GM13976 (cell line): ENCODE measurements at places on chromosomes 7 and 10.

- DNase-seq: no peak
Measured at GRCh38 chr7:112481833-112482670, 1.3 kb downstream of the LSMEM1 start.

DNA sequence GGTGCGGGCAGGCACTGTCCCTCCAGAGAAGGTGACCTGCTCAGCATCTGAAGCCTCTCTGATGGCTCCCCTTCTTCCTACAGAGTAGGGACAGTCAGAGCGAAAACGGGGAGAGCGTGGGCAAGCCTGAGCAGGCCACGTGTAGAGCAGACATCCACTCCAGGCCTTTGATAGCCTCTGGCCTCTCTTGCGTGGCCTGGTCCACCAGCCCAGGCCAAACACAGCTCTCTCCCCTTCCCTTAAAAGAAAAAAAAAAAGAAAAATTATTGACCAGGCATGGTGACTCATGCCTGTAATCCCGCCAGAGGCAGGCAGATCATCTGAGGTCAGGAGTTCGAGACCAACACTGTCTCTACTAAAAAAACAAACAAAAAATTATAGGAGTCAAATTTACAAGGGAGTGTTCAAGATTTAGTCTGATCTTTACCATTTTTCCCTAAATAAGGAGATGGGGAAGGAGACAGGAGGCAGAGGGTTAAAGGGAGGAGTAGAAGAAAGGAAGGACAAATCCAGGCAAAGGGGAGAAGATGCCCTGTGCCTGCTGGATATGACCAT, 84.8 kb downstream of the PLXNA4 start:
- DNase-seq: no peak

DNA sequence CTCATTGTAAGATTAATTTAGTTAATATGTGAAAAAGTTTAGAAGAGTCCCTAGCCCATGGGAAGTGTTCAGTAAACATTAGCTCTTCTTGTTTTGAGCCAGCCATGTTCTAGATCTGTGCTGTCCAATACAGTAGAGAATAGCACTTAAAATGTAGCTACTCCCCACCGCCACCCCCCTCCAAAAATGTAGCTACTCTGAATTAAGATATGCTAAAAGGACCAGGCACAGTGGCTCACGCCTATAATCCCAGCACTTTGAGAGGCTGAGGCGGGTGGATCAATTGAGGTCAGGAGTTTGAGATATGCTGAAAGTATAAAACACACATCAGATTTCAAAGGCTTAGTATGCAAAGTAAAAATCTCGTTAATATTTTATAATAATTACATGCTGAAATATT, 47.3 kb upstream of the MXI1 start:
- DNase-seq: no peak

DNA sequence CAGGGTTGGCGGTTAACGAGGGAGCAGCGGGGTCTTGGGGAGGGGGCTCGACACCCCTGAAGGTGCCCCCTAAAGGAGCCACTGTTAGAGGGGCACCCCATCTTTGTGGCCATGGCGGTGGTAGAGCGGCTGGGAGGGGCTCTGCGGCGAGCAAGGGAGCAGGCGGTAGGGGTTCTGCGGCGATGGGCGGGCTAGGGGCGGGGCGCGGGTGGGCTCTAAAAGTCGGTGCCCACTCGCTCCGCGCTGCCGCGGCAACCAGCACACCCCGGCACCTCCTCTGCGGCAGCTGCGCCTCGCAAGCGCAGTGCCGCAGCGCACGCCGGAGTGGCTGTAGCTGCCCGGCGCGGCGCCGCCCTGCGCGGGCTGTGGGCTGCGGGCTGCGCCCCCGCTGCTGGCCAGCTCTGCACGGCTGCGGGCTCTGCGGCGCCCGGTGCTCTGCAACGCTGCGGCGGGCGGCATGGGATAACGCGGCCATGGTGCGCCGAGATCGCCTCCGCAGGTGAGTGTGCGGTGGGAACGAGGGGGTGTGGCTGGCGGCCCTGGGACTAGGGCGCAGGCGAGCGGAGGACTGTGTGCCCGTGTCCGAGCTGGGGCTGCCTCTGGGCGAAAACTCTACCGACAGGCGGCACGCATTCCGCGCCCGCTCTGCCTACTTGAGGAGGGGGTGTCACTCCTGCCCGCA, at the start of gene MEST:
Gene MEST (plus strand): TSS at position 245 of the 682 bp plus-strand sequence. CDS start 229 bp downstream, at position 474.
- DNase-seq: peak; percentile 31

DNA sequence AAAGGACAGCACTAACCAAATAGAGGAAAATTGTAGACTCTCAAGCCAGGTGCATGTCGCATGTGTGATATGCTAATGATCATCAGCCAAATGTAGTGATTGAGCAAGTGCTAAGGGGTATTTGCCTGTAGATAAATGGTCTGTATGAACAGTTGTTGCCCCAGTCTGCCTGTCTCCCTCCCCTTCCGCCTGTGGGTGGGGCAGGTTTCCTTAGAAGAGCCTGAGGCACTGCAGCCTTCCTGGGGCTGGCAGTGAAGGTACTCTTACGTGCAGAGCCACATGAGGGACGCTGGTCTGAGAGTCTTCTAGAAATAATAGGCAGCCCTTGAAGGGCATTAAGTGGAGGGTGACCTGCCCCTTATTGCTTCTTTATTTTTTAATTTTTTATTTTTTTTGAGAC, 152.1 kb downstream of the SNX10 start:
- DNase-seq: no peak

- DNase-seq: no peak
Measured at GRCh38 chr10:43869669-43870322, 221.1 kb upstream of the ZNF32 start.

DNA sequence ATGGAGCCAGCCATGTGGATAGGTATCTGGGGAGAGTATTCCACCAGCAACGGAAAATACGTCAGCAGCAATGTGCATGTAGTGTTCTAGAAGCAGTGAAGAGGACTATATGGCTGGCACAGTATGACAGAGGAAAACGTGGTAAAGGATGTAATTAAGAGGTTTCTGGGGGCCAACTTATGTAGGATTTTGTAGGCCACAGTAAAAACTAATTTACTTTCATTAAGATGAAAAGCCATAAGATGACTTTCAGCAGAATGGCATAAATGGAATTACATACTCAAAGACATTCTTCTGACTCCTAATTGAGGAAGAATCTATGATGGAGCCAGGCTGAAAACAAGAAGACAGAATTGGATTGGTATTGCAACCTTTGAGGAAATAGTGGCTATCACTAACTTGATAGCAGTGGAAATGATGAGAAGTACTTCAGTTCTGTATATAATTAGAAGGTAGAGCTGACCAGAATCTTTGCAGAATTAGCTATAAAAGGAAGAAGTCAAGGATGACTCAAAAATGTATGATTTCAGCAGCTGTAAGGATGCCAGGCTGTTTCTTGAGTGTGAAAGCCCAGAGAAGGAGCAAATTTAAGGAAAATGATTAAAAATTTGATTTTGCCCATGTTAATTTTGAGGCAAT, 156.7 kb downstream of the MBL2 start:
- no peak for DNase-seq

GRCh38 chr7:36005293-36005692, 147.8 kb upstream of the EEPD1 start:
- DNase-seq: no peak

- DNase-seq: peak; percentile 50
Measured at GRCh38 chr7:87797798-87798403, 78.3 kb downstream of the SLC25A40 start.

DNA sequence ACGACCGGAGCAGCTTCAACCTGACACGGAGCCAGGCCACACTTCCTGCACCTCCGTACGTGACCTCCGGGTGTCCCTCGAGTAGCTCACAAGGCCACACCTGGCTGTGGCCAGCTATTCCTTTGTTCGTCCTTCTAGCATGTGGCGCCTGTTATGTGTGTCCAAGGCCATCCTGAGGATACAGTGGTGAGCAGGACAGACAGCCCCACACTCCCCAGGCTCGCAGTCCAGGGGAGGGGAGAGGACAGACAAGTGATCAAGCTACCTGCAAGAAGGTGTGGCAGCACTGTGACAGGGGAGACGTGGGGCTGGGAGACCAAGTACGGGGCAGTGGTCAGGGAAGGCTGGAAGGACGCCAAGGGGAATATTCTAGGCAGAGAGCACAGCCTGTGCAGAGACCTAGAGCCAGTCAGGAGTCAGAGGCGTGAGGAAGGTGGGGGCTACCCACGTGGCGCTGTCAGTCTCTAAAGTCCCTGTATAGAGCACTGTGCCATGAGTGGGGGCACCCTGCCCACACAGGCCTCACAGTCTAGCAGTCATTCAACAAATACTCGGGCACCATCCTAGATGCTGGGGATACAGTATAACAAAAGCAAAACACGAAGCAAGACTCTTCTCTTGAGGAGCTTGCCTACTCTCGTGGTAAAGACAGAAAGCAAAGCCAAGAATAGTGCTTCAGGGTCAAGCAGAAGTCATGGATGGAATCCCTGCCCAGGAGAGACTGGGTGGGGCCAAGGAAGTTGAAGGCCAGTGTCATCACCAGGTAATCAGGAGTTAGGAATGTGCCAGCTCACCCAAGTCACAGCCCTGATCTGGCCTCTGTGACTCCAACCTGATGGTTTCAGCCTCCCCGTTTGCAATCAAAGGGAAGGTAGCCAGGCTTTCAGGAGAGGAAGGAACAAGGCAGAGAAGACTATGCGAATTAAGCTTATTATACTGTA, 58.6 kb downstream of the PROSER2 start:
- no peak for DNase-seq

GRCh38 chr7:70500261-70500660, 631.7 kb upstream of the GALNT17 start:
- no peak for DNase-seq

- DNase-seq: no peak
Measured at GRCh38 chr10:96327462-96327861, 23.2 kb downstream of the DNTT start.

DNA sequence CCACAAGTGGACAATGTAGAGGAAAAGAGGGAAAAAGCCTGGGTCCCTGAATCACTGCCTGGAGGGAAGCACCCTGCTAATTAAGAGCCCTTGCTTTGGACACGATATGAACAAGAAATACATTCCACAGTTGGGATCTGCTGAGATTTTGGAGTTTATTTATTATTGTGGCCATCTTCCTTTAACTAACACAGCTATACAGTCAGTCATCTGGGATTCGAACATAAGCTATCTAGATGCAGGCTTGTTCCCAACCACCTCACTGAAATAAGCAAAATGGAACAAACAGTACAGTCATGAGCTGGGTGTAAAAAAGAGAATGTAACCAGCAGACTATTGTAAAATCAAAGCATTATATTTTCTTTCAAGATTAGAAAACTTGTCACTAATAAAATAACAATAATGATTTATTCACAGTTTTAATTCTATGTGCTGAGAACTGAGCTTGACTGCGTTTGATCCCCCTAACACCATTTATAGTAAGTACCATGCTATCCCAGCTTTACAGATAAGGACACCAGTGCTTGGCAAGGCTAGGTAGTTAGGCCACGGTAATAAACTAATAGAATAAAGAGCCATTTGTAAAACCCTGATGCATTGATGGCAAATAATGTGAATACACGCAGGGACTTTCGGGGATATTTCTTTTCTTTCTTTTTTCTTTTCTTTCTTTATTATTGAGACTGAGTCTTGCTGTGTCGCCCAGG, 223.8 kb upstream of the KLF6 start:
- DNase-seq: no peak

DNA sequence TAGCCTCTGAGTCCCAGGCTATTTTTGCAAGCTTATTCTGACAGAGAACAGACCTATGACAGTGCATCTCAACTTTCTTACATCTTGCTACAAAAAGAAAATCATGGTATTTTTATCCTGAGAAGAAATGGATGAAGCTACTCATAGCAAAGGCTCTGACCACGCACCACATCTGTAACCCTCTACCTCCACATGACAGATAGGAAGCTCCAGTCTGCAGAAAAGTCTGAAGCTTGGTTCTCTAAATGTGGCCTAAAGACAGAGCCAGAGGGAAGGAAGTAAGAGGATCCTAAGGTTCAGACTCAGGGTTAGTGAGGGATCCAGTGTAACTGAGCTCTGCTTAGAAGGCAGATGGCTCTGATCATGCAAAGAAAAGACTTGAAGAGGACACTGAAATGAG, 58.4 kb upstream of the ABCB5 start:
- no peak for DNase-seq

DNA sequence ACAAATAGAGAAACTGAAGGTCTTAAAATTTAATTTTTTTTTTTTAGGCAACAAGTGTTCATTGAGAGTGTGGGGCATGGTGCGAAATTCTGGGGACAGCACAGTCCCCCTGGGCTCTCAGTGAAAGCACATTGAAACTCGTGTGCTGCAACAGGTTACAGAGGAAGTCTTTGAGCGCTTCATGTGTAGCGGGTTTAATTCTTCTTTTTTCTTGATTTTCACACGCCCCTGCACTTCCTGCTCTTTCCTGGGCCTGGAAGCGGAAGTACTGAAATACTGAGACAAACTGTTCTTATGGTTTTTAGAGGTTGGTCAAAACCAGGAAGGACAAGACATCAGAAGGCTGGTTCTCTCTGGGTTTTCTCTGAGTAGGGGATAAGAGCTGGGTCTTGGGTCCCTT, 203.5 kb downstream of the PTEN start:
- no peak for DNase-seq

DNA sequence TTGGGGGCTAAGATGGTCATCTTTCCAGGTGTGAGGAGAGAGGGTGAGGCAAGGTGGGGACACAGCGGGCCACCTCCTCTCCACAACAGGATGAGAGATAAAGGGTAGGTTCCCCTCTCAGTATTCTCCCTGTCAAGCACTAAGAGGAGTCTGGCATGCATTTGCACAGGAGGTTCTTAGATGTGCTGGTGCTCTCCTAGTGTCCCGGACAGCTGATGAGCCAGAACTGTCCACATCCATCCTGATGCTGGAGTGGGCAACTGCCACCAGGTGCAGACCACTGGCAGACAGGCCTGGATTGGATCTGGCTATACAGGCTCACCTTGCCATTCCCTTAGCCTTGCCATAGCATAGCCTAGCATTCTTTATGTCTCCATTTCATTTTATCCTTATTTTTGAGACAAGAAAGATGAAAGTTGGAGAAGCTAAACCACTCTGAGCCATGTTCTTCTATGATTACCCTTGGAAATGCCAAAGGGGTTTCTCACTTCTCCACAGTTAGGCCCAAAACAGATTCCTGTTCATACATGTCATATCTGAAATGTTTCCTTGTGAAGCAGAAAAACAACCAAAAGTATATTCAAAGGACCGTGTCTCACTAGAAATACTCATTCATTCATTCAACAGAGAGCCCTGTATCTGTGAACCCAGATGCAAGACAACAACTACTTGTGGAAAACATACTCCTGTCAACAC, 48.8 kb upstream of the ANTXRL start:
- no peak for DNase-seq

- peak; percentile 53 for DNase-seq
Measured at GRCh38 chr10:308101-308500, 172.8 kb downstream of the ZMYND11 start.

- DNase-seq: no peak
Measured at GRCh38 chr10:125565046-125565445, 117.9 kb downstream of the TEX36 start.

GRCh38 chr7:2128601-2129322, 104.0 kb downstream of the MAD1L1 start:
- no peak for DNase-seq

GRCh38 chr10:116740971-116741370, 1.4 kb downstream of the HSPA12A start:
- no peak for DNase-seq
